Kidney capillary endothelial cell (primary cell): ENCODE measurements at places on chromosomes 16 and 17.

GRCh38 chr16:49200223-49200820 is 81.3 kb downstream of the CBLN1 start:
- DNase-seq: no peak

- peak; percentile 47 for DNase-seq
Measured at GRCh38 chr16:87461466-87461991, 31.3 kb downstream of the ZCCHC14 start.

DNA sequence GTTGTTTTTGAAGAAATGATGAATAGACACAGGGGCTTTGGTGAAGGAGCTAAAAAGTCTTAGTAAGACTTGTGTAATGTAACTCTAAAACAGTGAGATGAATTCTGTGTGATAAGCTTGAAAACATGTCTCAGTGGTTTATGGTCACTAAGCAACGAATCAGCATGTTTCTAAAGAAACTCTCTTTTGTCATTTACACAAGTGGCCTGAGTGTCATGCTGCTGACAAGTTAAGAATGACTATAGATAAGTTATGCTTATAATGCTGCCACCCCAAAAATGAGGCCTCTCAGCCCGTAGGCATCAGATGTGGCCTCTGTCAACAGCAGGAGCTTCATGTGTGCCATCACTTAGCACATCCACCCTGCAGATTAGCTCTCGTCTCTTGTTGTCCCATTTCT is 8.7 kb downstream of the COX10 start:
- DNase-seq: no peak

DNA sequence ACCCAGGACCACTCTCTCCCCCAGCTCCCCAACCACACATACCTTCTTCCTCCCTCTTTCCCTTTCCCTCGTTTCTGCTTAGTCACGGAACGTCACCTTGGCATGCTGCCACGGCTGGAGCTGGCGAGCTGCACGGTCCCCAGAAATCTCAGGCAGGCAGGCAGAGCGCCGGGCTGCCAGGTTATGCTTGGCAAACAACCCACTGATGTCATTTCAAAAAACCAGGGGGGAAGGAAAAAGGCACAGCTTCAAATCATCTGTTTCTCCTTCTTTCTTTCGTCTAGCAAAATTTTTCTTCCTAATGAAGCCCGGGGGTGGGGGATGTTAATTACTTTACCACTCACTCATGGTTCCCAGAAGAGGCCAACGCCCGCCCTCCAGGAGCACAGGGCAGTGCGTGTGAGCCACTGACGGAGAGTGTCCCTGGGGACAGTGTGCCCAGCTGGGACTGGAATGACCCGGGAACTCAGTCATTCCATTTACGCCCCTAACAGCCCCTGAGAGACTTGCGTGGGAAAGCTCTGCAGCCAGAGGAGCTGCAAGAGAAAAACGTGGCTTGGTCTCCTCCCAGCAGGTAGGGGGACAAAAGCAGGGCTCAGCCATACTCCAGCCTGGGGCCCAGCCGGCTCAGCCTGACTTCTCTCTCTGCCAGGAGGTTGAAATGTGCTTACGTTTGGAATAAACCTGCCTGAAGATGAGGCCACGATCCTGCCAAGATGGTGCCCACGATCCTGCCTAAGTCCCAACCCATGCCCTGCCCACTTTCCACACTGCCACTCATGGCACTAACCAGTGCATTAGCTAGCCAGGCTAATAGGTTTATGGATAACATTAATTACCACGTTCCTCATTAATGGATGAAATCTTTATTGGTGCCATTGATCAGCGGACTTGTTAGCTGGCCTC is 198.9 kb downstream of the ZFHX3 start:
- peak; percentile 19 for DNase-seq

DNA sequence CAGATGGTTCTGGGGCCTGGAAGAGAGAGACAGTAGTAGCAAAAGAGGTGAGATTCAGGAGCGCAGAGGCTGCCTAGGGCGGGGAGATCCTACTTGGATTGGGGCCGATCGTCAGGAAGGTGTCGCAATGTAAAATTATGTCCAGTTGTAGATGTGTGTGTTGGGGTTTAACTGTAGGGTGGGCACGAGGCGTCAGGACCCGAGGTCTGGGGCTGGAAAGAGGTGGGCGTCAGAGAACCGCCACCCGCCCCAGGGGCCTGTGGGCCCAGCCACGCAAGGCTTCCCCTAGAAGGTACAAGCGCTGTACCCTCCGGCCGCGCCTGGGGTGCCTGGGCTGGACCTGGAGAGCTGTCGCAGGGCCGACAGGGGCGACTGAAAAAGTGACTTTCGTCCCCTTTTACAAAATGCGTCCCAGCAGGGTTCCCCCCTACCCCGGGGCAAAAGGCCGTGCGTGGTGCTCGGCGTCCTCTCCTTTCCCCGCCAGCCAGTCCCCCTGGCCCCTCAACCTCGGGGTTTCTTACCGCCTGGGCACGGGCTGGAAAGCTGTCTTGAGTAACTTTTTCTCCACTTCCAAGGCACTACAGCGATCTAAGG is 2.8 kb downstream of the IRX3 start:
- no peak for DNase-seq

- no peak for DNase-seq
Measured at GRCh38 chr16:83648347-83648746, 159.4 kb upstream of the HSBP1 start.

DNA sequence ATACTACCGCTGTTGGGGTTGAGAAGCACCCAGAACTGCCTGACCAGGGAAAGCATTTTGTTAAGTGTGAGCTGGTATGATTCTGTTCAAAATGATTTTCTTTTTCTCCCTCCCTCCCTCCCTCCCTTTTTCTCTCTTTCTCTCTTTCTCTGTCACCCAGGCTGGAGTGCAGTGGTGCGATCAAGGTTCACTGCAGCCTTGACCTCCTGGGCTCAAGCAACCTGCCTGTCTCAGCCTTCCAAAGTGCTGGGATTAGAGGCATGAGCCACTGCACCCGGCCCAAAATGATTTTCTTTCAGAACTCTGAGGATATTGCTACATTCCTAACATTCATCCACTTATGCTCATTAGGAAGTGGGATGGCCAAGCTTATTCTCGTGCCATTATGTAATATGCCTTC is 41.3 kb downstream of the SLC47A1 start:
- no peak for DNase-seq

DNA sequence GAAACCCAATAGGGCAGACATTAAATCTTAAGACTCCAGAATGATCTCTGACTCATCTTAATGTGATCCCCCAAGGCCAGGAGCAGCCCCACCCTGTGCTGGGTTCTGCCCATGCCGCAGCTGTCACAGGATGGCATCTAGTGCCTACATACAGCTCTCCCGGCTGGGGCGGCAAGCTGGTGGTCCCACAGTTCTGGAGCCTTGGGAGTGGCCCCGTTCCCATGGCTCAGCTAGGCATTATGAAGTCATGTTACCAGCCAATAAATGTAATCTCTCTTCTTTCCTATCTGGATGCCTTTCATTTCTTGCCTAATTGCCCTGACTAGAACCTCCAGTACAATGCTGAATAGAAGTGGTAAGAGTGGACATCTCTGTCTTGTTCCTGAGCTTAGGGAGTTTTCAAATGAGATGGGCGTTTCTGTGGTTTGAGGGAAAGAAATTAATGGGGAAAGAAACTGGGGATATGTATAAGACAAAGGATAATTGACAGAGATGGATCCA is 95.7 kb upstream of the DNAH17 start:
- DNase-seq: no peak

GRCh38 chr17:19363460-19364035 is 1.0 kb upstream of the B9D1 start:
- DNase-seq: no peak

DNA sequence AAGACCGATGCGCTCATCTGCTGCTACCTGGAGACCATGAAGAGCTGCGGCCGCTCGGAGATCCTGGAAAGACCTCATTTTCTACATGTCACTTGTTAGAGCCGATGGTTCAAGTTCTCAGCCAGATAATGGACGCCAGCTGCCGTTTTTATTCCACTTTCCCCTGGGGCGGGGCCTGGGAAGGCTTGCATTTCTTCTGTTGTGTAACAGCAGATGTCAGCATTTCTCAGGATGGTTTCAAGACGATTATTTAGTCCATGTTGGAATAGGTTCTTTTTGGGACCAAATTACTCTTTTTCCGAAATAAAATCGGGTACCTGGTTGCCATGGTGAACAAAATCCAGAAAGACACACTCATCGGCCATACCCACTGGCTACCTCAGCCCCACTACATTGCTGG is 1418.3 kb downstream of the CDH11 start:
- DNase-seq: no peak

DNA sequence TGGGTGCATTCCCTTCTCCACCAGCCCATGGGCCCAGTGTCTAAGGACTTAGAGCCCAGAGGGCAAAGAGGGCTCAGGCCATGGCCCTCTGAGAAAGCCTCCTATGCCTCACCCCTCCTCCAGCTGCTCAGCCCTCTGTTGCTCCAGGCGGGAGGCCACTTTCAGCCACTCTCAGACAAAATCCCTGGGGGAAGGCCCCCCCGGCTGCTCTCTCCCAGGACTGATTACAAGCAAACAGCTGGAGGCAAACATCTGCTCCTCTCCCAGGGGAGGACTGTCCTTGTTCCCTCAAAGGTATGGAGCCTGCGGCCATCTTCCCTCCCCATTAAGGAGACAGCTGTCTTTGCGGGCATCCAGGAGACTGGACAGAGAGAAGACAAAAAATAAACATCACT is 54.9 kb upstream of the DLX4 start:
- DNase-seq: no peak

DNA sequence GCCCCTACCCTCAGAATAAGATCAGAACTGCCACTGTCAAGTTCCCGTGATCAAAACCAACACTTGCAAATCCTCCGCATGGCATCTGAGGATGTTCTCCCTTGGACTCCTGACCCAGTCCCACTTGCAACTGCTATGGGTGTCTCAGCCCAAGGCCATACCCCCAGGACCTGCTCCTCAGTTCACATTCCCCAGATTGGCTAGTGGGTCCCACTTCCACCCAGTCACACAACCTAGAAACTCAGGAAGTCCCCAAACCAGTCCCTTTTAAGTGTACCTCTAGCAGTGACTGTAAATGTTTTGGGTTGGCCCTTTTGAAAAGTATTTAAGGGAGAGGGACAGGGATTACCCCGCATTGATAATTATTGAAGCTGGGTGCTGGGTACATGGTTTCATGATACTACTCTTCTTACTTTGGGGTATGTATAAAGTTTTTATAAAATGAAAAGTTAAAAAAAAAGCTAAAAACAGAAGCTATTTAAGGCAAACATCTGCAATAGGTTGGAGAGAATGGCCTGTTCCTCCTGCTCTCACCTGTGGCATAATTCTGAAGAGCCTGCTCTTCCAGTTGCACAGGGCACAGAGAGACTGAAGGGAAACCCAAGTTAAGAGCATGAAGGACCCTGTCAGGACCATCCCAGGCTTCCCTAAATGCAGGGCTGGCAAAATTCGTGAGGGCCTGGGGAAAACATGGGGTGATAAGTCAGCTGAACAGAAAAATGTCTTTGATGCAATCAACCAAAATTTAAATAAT is 42.5 kb downstream of the ERN1 start:
- DNase-seq: no peak

GRCh38 chr16:79980650-79981521 is 380.3 kb upstream of the MAF start:
- peak; percentile 19 for DNase-seq

DNA sequence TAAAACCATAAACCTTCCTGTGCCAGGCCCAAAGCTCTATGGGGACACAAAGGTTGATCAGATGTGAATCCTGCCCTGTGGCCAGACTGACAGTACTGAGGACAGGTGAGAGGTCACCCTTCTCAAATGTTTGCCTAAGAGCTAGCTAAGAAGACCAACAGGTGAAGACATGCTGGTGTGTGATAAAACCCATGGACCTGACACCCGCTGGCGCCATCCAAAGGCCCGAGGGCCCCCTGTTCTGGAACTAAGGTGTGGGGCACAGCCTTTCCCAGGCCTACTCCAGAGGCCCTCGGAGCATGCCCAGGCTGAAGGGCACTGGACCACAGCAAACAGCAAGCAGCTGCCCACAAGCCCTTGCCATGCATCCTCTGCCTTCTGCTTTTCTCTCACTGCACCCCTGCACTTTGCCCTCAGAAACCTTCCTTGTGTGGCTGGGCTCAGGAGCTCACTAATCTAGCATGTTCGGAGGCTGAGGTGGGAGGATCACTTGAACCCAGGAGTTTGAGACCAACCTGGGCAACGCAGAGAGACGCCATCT is 5.2 kb upstream of the CDK3 start:
- DNase-seq: no peak

GRCh38 chr16:57432505-57432904 is 14.7 kb downstream of the CIAPIN1 start:
- no peak for DNase-seq

DNA sequence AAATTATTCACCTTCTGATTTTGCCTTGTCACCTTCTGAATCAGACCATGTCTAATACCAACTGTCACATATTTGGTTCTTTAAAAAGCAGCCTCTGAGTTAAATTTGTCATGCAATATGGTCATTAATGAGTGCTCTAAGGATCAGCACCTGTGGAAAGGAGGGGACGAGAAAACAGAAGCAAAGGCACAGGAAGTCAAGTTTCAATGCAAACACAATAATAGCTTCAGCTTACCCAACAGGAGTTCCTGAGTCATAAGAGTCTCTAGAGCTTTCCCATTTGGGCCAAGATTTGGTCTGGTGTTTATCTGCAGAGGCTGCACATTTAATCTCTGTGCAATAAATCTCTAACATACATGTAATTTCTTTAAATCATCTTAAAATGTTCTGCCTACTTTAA is 889.8 kb downstream of the CDH8 start:
- no peak for DNase-seq

- no peak for DNase-seq
Measured at GRCh38 chr16:12709807-12710206, 93.9 kb downstream of the CPPED1 start.

GRCh38 chr17:35841505-35841904 is 27.2 kb downstream of the HEATR9 start:
- DNase-seq: no peak

GRCh38 chr16:62064173-62064572 is 27.9 kb upstream of the CDH8 start:
- DNase-seq: no peak
